Muscle of back (tissue), 13 donors: ENCODE measurements at places on chromosomes 12 and 14.

GRCh38 chr12:6768990-6769389 is 2.8 kb downstream of the PTMS start:
- DNase-seq, result no peak

DNA sequence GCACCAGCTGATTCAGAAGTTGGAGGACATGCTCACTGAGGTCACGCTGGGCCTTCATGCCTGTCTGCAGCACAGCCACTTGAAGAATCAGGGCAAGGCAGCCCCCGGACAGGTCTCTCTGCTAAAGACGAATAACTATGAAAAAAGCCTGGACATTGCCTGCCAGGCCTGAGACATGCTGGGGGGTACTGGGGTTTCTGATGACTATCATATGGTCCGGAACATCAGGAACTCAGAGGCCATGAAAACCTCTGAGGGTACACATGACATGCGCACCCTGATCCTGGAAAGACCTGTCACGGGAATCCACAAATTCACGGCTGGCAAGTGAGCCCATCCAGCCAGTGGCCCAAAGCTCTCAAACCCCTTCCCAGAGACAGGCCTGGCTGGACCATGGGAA is 8.8 kb upstream of the C12orf42 start:
- DNase-seq, result no peak

DNA sequence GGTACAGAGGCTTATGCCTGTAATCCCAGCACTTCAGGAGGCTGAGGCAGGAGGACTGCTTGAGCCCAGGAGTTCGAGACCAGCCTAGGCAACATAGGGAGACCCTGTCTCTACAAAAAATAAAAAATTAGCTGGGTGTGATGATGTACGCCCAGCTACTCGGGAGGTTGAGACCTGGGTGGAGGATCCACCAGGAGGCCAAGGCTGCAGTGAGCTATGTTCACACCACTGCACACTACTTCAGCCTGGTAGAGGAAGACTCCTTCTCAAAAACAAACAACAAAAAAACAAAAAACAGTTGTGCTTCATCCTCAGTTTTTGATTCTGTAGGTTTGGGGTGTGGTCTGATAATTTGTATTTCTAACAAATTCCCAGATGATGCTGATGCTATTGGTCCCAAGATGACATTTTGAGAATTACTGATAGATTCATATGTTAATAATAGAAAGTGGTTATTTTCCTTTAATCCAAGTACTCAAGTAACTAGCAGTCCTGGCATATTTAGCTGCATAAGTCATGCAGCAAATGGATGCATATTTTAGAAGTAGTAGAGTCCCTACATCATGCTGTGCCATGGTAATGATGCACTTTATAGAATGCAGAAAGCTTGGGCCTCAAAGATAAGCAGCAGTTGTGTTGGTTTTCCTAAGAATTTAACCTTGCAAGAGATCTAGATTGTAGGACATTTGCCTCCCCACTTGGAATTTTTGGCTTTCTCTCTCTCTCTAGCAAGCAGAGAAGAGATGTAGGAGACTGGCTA is 76.1 kb upstream of the PAWR start:
- DNase-seq, result no peak

- no peak for DNase-seq
Measured at GRCh38 chr14:102923201-102923924, 900 bp downstream of the AMN start.

GRCh38 chr14:37145395-37145794 is 27.0 kb downstream of the SLC25A21 start:
- no peak for DNase-seq
